ENCODE measurements at places on chromosomes 4 and X.

GRCh38 chr4:69239557-69240168 is 25.1 kb upstream of the UGT2B11 start:
- DNase-seq = no peak

DNA sequence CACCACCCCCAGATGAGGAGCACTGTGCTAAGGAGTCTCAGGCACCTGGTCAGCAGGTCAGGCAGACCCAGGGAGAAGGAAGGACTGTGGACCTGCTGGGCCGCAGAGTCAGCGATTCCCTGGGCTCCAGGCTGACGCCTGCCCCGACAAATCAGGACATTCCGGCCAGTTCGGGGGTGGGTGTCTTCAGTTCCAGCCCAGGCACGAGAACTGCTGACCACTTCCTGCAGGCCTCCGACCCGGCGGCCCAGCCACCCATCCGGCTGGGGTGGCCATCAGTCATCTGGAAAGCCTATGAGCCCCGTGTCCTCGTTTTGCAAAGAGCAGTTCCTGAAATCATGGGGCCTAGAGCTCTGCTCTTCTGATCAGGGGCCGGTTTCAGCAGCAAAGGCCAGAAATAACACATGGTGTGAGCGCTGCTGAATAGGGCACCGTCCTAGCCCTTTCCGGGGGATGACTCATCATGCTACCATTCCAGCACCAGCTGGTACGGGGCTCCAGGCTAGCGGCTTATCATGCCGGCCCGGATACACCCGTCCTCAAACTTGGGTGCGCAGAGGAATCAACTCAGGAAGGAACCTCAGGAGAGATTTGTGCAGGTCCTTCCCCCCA is 7.8 kb upstream of the SH3TC1 start:
- DNase-seq = no peak

DNA sequence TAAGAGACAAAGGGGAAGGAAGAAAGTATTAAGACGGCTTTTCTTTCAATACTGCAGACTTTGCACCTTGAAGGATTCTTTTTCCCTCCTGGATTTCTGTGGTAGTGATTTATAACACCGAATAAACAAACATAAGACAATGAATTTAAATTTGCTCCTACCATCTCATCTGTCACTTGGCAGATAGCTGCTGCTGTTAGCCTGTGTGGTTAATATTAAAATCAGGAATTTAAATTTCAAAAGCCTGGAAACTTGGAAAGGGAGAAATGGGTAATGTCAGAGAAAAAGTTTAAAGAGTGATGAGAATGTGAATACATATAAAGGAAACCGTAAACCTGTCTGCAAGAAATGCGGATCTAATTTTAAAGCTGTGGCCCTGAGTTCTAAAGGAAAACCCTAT is 3.4 kb downstream of the FAM149A start:
- no peak for DNase-seq

GRCh38 chr4:108166441-108167315 is 2.1 kb downstream of the LEF1 start:
- no peak for DNase-seq

DNA sequence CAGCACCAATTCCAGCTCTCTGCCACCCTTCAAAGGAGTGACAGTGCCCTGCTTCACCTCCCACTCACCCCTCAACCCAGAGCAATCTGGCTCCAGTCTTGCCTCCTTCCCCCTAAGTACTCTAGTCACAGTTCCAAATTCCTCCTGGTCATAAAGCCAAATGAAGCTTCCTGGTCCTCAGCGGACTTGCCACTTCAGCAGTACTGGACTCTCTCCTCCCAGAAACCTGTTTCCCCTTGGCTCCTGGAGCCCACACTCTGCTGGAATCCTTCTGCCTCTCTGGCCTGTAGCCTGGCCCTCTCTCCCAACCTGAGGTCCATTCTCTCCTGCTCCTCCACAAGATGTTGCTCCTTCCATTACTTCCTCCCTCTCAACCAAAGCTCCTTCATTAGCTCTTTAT is 52.6 kb upstream of the MTM1 start:
- DNase-seq = no peak

- DNase-seq = no peak
These were observed 1.3 kb downstream of the PRR32 start for GRCh38 chrX:126820700-126821420.

GRCh38 chr4:148514581-148514980 is 72.4 kb upstream of the NR3C2 start:
- no peak for DNase-seq

- DNase-seq = no peak
These were observed 222.3 kb upstream of the HS3ST1 start for GRCh38 chr4:11650801-11651596.

DNA sequence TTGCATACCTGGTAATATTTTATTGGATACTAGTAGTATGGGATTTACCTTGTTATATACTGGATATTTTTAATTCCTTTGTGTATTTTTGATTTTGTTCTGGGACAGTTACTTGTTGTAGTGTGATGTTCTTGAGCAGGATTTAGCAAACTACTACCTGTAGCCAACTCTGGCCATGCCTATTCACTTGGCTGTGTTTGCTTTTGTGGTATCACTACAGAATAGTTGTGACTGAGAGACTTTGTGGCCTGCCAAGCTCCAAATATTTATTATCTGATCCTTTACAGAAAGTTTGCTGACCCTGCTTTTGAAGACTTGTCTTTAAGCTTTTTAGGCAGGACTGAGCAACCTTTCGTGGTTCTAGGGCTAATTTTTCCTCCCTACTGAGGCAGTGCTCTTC is 17.8 kb downstream of the ZCCHC4 start:
- no peak for DNase-seq

- DNase-seq = no peak
These were observed 238.6 kb downstream of the RAPGEF2 start for GRCh38 chr4:159341522-159341921.

DNA sequence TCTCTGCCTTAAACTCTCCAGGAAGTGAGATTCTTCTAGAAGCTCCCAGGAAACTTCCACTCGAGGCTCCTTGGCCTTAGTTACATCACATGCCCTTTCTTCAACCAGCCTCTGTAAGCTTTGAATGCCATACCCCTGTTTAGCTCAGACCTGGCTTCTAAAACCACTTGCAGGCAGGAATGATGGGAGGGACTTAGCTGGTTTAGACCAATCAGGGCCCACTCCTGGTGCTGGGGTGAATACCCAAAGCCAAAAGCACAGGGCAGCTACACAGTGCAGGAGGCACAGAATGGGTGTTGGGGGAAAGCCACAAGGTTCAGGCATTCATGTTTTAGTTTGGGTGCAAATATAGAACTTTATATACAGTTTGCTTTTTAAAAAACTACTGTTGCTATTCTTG is 296.2 kb downstream of the FRMPD4 start:
- DNase-seq = no peak

DNA sequence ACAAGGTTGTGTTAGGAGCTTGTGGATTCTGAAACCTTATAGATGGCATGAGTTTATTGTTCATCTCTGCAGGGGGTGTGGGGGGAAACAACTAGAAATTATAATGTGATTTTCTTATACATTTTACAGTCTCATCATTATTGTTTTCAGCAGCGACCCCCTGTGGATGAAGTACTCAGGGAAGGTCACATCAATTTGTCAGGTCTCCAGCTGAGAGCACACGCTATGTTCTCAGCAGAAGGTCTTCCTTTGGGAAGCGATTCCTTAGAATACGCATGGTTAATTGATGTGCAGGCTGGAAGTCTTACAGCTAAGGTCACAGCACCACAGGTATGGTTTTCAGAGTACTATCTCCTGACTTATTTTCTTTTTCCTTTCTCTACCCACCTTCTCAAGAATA is 72.2 kb downstream of the BLTP1 start:
- no peak for DNase-seq

Measured in vagina (tissue), 2 donors.